ENCODE measurements at places on chromosomes 11 and 22.
A peak's percentile ranks its signal among the peaks of the same experiment; 100 is the strongest.

DNA sequence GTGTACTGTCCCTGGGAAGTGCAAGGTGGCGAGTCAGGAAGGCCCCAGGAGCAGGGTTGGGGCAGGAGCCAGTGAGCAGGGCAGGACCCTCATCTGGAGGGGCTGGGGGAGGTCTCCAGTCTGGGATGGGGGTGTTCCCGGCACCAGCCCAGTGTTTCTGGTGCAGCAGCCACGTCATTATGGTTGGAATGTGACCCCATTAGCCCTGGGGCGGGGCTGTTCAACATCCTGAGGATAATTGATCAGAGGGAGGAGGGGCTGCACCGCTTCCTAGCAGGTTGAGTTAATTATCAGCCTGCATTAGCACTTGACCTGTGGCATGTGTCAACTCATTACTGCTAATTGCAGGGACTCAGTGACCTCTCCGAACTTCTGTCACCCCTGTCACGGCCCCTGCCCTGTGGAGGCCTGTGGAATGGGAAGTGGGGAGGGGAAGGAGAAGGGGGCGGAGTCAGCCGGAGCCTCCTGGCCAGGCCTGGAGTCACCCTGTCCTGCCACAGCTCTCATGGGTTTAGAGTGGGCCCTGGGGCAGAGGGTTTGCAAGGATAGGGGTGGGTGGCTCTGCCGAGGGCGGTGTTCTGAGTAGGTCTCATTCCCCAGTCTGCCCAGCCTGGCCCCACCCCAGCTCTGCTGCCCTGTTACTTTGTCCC, 52.8 kb upstream of the CCDC188 start:
- DNase-seq: no peak

- DNase-seq: no peak
These were observed 21.0 kb downstream of the NNMT start for GRCh38 chr11:114316980-114317786.

GRCh38 chr11:8983552-8983951, 19.3 kb upstream of the TMEM9B start:
- DNase-seq: no peak

- no peak for DNase-seq
These were observed 27.4 kb upstream of the MUC15 start for GRCh38 chr11:26599425-26599824.

GRCh38 chr22:39220450-39220849, 24.3 kb downstream of the PDGFB start:
- no peak for DNase-seq

GRCh38 chr11:103662880-103663279, 373.6 kb upstream of the DDI1 start:
- no peak for DNase-seq

DNA sequence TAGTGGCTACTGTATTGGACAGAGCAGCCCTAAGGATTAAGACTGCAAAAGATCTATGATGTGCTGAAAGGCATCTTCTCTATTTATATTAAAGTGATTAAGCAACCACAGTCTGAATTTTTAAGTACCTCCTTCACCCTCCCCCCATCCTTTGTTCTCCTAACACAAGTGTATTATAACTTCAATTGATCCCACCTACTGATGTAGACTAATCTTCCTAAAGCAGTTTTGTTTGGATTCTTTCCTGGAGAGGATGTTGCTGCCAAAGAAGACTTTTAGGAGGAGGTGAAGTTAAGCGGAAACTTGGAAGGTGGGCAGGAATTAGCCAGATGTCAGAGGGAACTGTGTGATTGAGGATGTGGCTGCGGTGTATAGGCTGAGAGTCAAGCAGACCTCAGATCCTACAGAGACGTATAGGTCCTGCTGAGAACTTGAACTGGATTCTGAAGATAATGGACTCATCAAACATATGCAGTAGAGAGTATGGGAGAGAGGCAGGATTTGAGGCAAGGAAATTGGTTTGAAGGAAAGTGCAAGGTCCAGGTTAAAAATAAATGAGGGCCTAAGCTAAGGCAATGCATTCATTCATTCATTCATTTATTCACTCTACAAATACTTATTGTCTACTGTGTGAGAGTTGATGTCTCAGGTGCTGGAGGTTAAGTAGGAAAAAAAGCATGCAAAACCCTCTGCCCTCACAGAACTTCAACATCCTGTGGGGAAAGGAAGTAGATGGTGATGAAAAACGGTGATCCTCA, 5.2 kb upstream of the RASSF10 start:
- DNase-seq: no peak

DNA sequence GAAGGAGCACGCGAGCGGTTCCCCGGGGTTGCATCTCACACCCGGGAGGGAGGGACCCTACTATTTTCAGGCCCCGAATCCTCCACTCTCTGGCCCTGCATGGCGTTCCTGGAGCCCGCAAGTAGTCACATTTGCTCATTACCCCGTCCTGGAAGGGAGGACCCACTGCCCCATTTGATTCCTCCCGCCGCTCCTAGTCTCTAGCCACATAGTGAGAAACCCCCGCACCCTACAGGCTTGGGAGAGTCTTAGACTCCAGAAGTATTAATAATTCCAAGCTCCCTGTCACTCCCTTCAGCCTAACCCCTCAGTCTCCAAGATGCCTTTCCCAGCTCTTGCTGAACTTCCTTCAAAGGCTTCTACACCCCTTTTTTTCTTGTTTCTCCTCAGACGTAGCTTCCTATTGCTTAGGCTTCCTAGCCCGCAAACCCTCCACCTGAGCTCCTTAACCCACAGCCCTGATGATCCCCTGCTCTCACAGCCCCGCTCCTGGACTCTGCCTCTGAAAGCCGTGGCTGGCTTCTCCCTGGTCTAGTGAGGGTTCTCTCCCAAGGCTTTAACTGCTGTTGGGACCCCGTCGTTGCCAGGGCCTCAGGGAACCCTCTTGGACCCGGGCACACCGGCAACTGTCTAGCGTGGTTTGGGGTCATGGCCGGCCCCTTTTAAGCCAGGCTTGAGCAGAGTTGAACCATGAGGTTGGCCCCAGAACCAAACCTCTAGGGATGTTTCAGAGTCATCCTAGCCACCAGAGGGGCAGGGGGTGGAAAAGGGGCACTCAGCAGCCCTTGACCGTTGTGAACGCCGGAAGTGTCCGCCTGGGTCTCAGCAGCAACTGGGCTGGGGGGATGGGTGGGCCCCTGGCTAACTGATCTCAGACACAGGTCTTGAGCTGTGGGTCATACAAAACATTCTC, 862 bp downstream of the GGA1 start:
- no peak for DNase-seq

- DNase-seq: no peak
These were observed 72.6 kb downstream of the NAV2 start for GRCh38 chr11:19785265-19785664.

- no peak for DNase-seq
These were observed 239.5 kb downstream of the BUD13 start for GRCh38 chr11:116533186-116533825.

GRCh38 chr11:94152678-94153065, 24.0 kb downstream of the PANX1 start:
- no peak for DNase-seq

DNA sequence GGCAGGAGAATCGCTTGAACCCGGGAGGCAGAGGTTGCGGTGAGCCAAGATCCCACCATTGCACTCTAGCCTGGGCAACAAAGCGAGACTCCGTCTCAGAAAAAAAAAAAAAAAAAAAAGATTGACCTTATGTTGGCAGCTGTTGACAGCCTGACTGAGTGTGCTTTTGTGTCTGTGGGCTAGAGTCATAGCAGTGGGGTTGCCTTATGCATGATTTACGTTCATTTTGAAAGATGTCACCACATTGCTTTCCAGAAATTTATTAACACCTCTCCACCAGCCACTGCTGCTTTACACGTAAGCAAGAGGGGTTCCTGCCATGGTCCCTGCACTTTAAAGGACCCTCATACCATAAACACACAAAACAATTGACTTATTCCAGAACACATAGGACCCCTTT, 21.0 kb downstream of the ASRGL1 start:
- DNase-seq: no peak

- DNase-seq: no peak
These were observed 27.2 kb downstream of the ABTB2 start for GRCh38 chr11:34330653-34331052.

DNA sequence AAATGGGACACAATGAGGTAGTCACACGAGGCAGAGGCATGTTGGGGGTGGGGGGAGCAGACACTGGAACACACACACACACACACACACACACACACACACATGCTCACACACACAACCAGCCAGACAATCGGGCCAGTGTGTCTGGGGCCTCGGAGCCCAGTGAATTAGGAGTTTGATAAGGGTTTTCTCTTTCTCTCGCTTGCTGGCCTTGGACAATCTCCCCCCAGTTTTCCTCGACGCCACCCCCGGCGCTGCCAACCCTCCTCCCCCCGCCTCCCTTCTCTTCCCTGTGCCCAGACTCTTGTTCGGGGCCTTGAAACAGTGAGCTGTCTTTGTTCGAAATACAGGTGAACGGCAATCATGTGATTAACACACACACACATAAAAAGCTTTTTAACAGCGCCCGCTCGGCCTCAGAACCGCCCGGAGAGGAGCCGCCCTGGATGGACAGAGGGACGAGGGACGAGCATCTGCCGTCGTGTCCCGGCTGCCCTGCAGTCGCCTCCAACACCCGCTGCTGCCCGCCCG, 1.5 kb upstream of the SOX10 start:
- DNase-seq: no peak

GRCh38 chr11:61747967-61748285, 4.5 kb upstream of the MYRF start:
- DNase-seq: no peak

GRCh38 chr11:104053743-104054478, 17.5 kb downstream of the DDI1 start:
- DNase-seq: no peak

- DNase-seq: no peak
These were observed 76.0 kb downstream of the PACS1 start for GRCh38 chr11:66146074-66146473.

GRCh38 chr11:56636861-56637260, 5.4 kb downstream of the OR5AP2 start:
- no peak for DNase-seq

DNA sequence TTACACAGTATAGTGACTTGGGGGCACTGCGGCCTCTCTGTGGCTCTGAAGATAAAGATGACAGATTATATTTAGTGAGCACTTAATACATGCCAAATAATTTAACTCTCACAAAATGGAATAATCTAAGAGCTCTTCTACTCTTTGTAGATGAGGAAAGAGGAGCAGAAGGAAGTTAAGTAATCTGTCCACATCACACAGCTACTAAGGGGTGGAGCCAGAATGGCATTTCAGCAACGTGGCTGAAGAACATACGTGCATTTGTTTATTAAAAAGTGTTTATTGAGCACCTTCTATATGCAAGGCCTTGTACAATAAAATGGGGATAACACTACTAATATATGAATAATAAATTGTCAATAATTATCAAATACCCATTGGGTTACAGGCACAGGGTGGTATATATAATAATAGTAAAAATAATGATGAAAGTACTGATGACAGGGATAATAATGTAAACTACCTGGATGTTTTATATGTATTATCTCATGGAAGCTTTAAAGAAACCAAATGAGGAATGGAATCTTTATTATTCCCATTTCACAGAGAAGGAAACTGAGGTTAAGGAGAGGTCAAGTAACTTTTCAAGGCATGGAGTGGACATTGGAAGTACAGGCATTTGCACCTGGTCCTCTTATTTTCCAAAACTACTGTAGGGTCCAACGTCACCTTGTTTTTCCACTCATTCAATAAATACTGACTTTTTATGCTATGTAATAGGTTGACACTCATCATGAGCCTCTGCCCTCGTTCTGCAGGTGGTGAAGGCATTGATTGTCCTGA, 38.0 kb upstream of the IL17RA start:
- no peak for DNase-seq

- no peak for DNase-seq
These were observed 255.3 kb downstream of the SBF2 start for GRCh38 chr11:10038521-10039302.

DNA sequence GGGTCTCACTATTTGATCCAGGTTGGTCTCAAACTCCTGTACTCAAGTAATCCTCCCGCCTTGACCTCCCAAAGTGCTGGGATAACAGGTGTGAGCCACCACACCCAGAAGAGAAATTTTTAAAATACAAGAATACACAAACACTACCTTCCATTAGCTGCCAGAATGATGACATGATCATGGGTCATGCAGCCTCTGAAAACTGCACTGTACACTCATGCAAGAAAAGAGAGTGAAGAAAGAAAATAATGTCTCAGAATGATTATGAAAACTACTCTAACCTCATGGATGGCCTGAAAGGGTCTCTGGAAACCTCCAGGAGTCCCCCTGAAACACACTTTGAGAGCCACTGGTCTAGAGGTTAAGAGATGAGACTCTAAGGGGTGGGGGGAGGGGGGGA, 18.8 kb downstream of the VPS37C start:
- no peak for DNase-seq

GRCh38 chr11:75582895-75583717, 21.1 kb downstream of the SERPINH1 start:
- DNase-seq: peak; percentile 46

- no peak for DNase-seq
These were observed 85.0 kb upstream of the CLPB start for GRCh38 chr11:72519220-72519881.

GRCh38 chr11:83721263-83721662, 435.1 kb upstream of the CCDC90B start:
- DNase-seq: no peak

- DNase-seq: peak; percentile 41
These were observed 22.0 kb downstream of the JAML start for GRCh38 chr11:118202599-118203422.

GRCh38 chr11:85042361-85042760, 584.8 kb downstream of the DLG2 start:
- DNase-seq: no peak

GRCh38 chr11:45091563-45092403, 54.7 kb upstream of the PRDM11 start:
- DNase-seq: no peak

DNA sequence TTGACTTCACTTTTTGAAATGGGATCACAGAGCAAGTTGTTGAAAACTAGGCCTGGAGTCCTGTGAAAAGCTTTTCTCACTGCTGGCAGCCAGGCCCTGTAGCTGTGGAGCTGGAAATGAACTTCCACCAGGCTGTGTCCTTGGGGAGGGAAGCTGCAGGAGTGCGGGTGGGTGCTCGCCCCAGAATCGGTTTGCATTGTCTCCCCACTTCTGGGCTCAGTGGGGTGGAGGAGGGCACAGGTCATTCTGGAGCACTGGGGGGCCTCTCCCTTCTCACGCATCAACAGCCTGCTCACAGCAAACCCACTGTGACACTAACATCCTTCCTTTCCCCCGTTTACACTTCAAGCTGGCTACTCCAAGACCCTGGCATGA, 15.2 kb downstream of the GLB1L2 start:
- no peak for DNase-seq

GRCh38 chr11:118050208-118050891, 26.5 kb upstream of the TMPRSS4 start:
- DNase-seq: no peak

GRCh38 chr11:30423279-30423648, 100.4 kb downstream of the ARL14EP start:
- no peak for DNase-seq

- DNase-seq: no peak
These were observed 80.1 kb downstream of the ADAMTS15 start for GRCh38 chr11:130528298-130529261.

Data from activated T-helper 1 cell treated with Interleukin-2 at 50 U/mL for 16 hours (primary cell).